ENCODE measurements at places on chromosomes 12 and 14.

- DNase-seq = no peak
Observed at GRCh38 chr14:102086709-102086971, 204 bp downstream of the HSP90AA1 start.

- DNase-seq = no peak
Observed at GRCh38 chr12:117330441-117331113, 30.8 kb downstream of the NOS1 start.

DNA sequence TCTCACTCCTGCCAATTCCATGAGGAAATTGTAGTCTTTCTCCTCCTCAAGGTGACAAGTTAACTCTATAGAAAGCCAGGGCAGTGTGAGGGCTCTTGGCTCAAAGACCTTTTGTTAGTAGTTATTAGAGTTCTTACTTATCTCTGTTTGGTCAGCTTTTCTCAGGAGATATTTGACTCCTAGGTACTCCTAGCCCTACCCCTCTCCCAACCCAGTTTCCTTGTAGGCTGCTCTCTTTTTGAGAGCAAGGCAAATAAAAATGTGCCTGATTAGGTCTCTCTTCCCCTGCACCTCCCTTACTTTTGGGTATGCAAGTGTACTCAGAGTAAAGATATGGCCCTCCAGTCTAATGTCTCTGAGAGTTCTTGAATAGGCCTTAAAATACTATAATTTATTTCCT is 23.8 kb downstream of the BTG1 start:
- DNase-seq = no peak

- DNase-seq = no peak
Observed at GRCh38 chr12:90122681-90123080, 414.0 kb upstream of the ATP2B1 start.

GRCh38 chr14:28542040-28542439 is 224.5 kb upstream of the FOXG1 start:
- no peak for DNase-seq

- no peak for DNase-seq
Observed at GRCh38 chr14:38412654-38413053, 156.8 kb upstream of the CLEC14A start.

DNA sequence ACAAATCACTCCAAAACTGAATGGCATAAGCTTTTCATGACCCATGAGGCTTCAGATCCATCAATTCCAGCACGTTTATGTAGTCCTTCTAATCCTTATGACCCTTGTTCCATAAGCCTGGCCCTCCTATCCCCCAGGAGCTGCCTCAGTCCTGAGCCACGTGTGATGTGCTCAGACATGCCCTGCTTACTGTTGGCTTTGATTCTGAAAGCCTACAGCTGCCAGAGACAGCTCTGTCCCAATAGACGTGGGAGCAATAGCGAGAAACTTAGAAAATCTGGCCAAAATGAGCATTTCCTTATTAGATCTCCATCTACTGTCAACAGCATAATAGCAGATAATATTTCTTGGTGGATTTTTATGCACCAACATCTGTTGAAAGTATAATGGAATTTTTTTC is 33.2 kb downstream of the DUSP6 start:
- DNase-seq = no peak

DNA sequence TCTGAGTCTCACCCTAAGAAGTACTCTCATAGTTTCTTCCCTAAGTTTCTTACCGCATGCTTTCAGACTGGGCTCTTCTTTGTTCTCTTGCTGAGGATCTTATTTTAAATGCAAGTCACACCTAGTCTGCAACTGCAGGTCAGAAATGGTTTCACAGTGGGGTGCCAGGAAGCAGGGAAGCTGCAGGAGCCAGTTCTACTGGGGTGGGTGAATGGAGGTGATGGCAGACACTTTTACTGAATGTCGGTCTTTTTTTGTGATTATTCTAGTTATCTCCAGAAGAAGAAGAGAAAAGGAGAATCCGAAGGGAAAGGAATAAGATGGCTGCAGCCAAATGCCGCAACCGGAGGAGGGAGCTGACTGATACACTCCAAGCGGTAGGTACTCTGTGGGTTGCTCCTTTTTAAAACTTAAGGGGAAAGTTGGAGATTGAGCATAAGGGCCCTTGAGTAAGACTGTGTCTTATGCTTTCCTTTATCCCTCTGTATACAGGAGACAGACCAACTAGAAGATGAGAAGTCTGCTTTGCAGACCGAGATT is 1.7 kb downstream of the FOS start:
- no peak for DNase-seq

GRCh38 chr12:2785017-2785416 is 9.8 kb upstream of the FKBP4 start:
- DNase-seq = no peak

DNA sequence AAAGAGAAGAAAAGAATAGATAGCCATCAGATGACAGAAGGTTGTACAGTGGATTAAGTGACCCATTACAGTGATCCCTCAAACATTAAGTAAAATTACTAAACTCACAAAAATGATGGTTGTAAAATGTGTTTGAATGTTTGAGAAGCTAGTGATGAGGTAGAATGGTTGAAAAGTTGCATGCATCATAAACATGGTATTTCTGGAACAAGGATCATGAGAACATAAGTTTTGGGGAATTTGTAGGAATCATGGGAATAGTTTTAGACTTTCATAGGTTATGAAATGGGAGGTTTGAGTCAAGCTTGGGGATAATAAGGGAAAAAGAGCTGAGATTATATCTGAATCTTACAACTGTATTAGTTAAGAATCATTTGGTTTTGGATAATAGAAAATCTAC is 34.1 kb upstream of the NEDD1 start:
- DNase-seq = no peak

DNA sequence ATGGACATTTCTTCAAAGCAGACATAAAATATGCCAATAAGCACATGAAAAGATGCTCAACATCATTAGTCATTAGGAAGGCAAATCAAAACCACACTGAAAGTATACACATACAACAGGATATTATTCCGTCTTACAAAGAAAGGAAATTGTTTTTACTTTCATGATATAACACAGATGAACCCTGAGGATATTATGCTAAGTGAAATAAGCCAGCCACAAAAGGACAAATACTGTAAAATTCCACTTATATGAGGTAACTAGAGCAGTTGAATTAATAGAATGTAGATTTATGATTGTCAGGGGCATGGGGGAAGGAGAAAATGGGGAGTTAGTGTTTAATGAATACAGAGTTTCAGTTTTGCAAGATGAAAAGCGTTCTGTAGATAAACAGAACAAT is 4.2 kb downstream of the ACYP1 start:
- DNase-seq = no peak

GRCh38 chr12:123868791-123869190 is 103.8 kb downstream of the CCDC92 start:
- no peak for DNase-seq

DNA sequence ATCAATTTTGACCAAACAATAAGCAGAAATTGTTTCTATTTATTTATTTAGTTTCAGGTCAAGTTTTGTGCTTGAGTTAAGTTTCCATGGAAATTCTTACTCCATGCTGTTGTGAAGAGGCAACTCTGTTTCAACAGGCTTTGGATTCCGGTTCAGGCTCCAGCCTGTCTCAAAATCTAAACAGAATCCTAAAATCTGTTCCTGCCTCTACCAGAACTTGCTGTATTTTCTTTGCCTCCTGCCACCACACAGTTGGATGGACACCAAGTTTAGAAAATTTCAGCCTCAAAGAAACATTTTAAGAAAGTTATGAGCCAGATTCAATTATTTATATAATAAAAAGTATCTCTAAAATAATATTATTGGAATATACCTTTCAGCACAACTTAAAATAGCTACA is 330.9 kb downstream of the FOXG1 start:
- DNase-seq = no peak

DNA sequence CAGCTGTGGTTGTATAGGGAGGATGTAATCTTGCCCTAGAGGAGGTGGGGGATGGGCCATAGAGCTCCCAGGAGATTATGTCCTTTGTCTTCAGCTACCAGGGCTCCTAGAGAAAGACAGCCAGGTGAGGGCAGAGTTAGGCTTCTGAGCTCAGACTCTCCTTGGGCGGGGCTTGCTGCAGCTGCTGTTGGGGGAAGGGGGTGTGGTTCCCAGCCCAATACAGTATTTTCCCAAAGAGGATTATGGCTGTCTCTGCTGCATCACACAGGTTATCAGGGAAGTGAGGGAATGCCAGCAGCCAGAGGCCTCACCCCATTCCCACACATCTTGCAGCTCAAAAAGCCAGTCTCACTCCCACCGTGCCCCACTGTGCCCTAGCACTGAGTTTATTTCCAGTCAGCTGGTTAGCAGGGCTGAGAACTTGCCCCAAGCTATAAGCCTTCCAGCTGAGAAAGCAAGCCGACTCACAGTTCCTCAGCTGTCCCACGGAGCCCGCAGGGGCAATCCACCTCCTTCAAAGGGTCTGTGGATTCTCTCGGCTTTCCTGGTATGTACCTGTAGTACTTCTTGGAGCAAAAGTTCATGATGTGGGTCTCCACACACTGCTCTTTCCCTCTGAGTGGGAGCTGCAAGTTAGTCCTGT is 217.3 kb upstream of the CPNE8 start:
- DNase-seq = no peak

- DNase-seq = no peak
Observed at GRCh38 chr12:71591601-71592000, 72.0 kb downstream of the ZFC3H1 start.

DNA sequence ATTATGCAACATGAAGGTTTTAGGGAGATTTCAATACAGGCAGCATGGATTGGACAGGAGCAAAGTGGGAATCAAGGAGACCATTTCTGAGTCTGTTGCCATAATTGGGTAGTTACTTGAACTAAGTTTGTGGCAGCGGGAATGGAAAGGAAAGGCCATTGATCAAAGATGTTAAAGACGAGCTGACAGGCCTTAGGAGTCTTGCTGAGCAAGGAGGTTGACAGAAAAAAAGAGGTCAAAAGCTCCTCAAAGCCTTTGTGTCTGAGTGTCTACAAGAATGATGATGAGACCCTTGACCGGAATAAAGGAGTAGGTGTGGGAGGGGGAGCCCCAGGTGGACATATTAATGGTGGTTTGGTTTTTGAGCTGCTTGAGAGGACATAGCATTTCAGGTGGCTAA is 9.4 kb downstream of the PLEKHA5 start:
- no peak for DNase-seq

DNA sequence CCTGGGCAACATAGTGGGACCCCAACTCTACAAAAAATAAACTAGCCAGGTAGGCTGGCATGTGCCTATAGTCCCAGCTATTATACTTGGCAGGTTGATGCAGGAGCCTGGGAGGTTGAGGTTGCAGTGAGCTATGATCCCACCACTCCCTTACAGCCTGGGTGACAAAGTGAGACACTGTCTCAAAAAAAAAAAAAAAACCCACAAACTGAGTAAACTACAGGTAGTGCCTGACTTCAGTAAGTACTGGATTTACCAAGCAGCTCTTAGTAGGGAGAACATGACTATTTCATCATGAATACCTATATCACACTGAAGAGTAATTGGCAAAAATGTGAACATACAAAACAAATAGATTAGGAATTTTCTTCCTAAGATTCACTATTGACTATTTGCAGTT is 32.4 kb upstream of the AP4S1 start:
- no peak for DNase-seq

GRCh38 chr12:39048395-39048794 is 143.0 kb upstream of the CPNE8 start:
- no peak for DNase-seq

DNA sequence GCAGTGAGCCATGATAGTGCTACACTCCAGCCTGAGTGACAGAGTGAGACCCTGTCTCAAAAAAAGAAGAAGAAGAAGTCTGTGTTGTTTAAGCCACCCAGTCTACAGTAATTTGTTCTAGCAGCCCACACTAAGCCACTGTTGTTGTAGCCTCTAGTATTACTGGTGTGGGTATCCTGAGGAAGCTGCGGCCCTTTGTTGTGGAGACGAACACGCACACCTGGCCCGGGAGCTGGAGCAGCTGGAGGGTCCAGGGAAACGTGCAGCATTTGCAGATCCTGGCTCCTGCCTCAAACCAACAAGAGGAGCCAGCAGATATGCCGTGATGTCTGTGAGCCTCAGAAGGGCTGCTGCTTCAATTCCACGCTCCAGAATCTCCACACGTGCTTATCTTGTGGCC is 65.3 kb downstream of the MAP1LC3B2 start:
- DNase-seq = no peak

DNA sequence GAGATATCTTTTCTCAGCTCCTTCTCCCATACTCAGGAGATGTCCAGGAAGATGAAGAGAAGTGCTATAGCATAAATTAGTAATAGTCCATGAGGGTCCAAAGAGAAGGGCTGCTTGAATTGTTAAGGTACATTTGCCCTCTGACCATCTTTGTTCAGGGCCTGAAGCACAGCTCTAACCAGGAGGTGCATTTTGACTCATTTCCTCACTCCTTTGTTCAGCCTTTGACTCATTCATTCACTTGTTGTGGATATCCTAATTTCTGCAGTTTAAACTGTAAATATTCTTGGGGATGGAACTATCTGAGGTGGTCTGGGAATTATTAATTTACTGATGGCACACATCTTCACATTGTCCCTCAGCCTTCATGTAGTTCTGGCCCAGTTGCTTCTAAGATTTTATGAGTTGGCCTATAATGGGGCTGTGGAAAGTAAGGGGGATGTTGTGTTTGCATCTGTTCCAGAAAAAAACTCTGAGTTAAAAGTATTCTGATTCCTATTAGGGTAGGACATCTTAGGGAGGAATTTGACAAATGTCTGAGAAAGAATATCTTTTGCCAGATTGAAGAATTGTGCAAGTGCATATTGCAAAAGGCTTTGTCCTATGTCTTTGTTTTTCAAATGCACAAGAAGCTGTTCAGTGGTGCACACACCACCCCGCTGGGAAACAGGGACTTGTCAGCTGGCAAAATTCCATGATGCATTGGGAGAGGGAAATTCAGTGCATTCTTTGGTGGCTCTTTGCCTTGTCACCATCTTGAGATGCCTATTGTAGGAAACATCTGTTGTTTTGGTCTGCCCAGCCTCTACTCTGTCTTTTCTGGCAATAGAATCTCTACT is 22.1 kb downstream of the SMOC1 start:
- DNase-seq = no peak

DNA sequence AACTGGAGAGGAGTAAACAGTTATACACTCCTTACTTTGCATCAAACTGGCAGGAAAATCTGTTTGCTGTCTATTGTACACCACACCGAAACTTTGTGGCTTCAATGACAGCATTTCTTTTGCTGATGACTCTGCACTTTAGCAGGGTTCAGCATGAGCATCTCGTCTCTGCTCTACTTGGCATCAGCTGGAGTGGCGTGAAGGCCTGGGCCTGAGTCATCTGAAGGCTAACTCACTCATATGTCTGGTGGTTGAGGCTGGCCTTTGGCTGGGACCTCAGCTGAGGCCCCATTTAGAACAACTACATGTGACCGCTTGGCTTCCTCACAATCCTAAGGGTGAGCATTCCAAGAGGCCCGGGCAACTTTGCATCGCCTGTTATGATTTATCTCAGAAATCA is 28.7 kb upstream of the REP15 start:
- no peak for DNase-seq

DNA sequence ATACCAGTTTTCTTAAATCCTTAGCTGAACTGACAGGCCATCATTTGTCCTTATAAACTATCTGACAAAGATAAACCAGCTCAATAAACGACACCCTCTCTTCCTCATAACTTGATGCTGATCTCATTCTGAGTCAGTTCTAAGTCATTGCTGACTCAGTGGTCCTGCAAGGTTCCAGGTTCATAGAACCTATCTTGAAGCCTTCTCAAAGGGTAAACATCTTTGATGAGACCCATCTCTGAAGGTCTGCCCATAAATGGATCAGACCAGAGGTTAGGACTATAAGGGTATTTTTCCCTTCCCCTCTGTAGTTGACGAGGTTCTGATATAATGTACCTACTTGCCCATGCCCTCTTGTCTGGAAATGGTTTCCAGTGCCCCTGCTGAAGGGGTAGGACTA is 11.9 kb downstream of the NAA25 start:
- DNase-seq = no peak

- DNase-seq = no peak
Observed at GRCh38 chr12:51018956-51019355, 7.2 kb downstream of the SLC11A2 start.
